Activated CD4-positive, alpha-beta T cell treated with anti-CD3 and anti-CD28 coated beads for 24 hours (primary cell): ENCODE measurements at places on chromosomes 2 and 18.

GRCh38 chr2:134685967-134686366 is 32.8 kb downstream of the TMEM163 start:
- DNase-seq = no peak

- no peak for DNase-seq
Observed at GRCh38 chr2:43839776-43840564, 1.2 kb downstream of the ABCG8 start.

DNA sequence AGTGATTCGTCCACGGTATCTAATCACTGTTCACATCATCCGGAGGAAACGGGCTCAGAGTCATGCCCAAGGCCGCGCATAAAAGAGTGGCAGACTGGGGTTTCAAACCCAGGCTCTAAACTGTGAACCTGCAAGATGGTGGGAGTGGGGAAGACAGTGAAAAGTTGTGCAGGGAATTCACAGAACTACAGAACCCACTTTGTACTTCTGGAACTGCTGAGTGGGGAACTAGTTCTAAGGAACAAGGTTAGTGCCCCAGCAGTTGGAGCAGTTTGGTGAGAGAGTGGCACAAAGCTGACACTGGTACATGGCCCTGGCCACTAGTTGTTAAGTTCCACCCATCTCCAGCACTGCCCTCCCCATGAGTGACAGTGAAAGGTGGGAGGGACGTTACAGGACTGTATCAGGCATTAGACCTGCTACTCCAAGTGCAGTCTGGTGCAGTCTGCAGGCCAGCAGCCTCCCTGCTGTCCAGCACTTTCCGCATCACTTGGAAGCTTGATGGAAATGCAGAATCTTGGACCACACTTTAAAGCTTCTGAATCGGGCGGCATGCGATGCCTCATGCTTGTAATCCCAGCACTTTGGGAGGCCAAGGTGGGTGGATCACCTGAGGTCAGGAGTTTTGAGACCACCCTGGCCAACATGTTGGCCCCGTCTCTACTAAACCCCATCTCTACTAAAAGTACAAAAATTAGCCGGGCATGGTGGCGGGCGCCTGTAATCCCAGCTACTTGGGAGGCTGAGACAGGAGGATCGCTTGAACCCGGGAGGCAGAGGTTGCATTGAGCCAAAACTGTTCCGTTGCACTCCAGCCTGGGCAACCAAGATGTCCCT is 47.3 kb downstream of the C2orf42 start:
- no peak for DNase-seq

- no peak for DNase-seq
Observed at GRCh38 chr2:23791030-23791429, 135.9 kb downstream of the ATAD2B start.

- no peak for DNase-seq
Observed at GRCh38 chr18:8008033-8008432, 440.9 kb downstream of the PTPRM start.

DNA sequence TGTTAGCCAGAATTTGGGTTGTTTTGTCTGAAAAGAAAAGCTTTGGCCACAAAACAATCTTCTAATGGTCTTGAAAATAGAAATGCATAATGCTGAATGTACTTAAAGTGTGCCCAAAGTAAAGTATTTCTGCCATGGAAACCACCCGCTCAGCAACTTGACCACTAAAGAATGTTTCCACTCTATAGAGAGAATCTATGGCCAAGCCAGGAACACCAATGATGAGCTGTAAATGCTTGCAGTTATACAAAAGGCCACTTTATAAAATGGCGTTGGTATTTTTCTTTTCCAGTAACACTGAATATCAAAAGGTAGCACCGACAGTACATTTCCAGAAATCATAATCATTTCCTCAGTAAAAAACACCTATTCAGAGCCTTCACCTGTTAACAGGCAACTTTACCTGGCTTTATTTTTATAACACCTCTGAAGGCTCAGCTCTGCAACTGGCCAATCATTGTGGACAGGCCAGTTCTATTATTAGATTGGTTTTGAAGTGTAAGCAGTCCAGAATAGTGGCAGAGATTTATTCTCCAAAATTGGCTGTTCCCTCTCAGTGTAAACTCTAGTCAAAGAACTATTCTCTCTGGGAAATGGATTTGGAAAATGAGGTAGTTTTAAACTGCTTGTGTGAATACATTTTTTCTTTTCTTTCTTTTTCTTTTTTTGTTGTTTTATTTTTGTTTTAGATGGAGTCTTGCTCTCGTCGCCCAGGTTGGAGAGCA is 36.1 kb downstream of the SLC40A1 start:
- no peak for DNase-seq

- no peak for DNase-seq
Observed at GRCh38 chr2:226273440-226273839, 526.2 kb downstream of the IRS1 start.
